Activated T-helper 2 cell treated with anti-CD3 and anti-CD28 coated beads, Interferon-gamma antibody, Interleukin-2, Interleukin-4, amounts not matched to agents 10 μg/mL and 5 μg/mL and 100 μg/mL, durations not matched to agents 14 hours and 24 hours and 36 hours (primary cell): ENCODE measurements at places on chromosomes 3 and 15.
A peak's percentile ranks its signal among the peaks of the same experiment; 100 is the strongest.

- no peak for DNase-seq
These were observed 59.8 kb upstream of the ACKR4 start for GRCh38 chr3:132537297-132537696.

GRCh38 chr3:111128884-111129283 lies 57.3 kb downstream of the NECTIN3 start:
- DNase-seq, result no peak

DNA sequence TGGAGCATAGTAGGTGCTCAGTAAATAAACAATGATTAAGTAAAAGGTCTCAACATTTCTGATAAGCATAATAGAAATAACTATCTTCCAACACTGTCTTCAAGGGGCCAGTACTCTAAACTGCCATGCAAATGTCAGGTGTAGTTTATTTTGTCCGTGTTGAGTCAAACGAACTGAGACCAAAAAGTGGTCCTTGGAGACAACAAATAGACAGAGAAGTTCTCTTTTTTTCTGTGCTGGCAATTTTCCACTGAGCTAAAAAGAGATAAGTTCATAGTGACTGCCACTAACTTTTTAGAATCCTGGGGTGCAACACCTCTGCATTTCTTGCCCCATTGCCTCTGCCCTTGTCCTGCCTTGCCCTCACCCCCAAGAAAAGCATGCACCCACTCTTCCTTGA lies 14.7 kb upstream of the MBNL1 start:
- no peak for DNase-seq

GRCh38 chr15:101382544-101382943 lies 87.5 kb upstream of the SNRPA1 start:
- DNase-seq, result no peak

GRCh38 chr15:69156736-69157381 lies 3.6 kb upstream of the GLCE start:
- no peak for DNase-seq

- no peak for DNase-seq
These were observed 54.7 kb upstream of the SLCO2A1 start for GRCh38 chr3:134084242-134084950.

- no peak for DNase-seq
These were observed 450.3 kb downstream of the IL5RA start for GRCh38 chr3:2659896-2660295.

- no peak for DNase-seq
These were observed 164.7 kb upstream of the IGF1R start for GRCh38 chr15:98483575-98484130.

GRCh38 chr3:119741657-119742590 lies 39.1 kb downstream of the CFAP91 start:
- no peak for DNase-seq

GRCh38 chr3:104069114-104069513 lies 1297.6 kb upstream of the ALCAM start:
- DNase-seq, result no peak

DNA sequence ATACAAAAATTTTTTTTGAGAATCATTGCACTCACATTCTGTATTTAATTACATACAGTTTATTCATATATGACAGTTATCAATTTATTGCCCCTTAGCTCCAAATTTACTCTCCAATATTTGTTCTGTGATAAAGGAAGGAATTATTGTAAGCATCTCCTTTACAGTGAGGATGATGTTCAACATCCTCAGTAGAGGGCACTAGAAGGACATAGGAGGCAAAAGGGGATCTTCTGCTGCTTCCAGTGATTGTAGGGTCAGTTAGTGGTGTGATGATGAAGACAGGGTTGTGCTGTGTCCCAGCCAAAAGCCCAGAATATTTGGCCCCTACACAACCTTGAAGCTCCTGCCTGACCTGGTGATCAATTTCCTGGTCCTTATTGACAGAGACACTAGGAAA lies 89.9 kb upstream of the DCBLD2 start:
- DNase-seq, result no peak

- no peak for DNase-seq
These were observed 101.0 kb downstream of the MYLK start for GRCh38 chr3:123783050-123783689.

DNA sequence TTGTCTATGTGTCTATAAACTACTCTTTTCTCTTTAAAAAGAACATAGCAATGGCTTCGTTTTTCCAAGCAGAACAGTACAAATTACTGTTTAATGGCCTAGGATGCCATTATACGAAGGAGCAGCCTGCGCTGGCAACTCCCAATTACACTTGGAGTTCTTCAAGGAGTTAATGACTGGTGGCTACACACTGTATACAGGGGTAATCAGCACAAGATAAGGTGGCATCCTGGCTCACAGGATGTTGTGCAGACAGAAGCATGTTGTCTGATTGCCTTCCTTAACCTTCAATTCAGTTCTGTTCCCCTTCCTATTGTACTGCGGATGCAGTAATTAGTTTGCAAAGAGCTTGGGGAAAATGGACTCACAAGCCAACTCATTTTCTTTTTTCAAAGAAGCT lies 250.7 kb upstream of the ROBO2 start:
- DNase-seq, result no peak

GRCh38 chr3:187957582-187957981 lies 196.4 kb upstream of the LPP start:
- no peak for DNase-seq

- DNase-seq, result no peak
These were observed 40.1 kb upstream of the SEMA4B start for GRCh38 chr15:90160781-90161727.

GRCh38 chr15:59170295-59171066 lies 36.2 kb upstream of the LDHAL6B start:
- DNase-seq, result no peak

DNA sequence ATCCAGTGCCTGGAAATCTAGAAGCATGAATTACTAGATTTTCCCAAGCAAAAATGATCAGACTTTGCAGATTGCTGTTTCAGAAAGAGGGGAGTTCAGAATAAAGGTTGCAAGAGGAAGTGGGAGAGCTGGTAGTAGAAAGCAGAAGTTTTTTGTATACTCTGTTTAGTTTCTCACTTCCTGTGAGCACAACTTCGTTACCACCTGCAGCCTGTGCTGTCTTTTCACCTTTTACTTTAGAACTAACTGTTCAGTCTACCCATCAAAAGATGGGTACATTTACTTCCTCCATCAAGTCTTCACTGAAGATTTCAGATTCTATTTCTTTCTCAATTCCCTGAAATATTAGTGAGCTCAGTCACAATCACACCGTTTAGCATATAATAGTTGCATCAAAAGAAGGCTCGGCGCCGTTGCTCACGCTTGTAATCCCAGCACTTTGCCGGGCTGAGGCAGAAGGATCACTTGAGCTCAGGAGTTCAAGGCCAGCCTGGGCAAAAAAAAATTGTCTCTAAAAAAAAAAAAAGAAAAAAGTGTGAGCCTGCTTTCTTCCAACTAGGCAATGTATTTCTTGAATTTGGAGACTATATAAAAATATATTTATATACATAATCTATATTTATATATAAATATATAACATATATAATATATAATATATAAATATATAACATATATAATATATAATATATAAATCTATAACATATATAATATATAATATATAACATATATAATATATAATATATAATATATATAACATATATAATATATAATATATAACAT lies 1.8 kb upstream of the CEP97 start:
- DNase-seq, result no peak

- no peak for DNase-seq
These were observed 27.1 kb downstream of the IL20RB start for GRCh38 chr3:136984837-136985236.

- DNase-seq, result no peak
These were observed 375 bp downstream of the HEG1 start for GRCh38 chr3:125055331-125055912.

GRCh38 chr3:67515778-67516177 lies 138.6 kb downstream of the SUCLG2 start:
- no peak for DNase-seq

DNA sequence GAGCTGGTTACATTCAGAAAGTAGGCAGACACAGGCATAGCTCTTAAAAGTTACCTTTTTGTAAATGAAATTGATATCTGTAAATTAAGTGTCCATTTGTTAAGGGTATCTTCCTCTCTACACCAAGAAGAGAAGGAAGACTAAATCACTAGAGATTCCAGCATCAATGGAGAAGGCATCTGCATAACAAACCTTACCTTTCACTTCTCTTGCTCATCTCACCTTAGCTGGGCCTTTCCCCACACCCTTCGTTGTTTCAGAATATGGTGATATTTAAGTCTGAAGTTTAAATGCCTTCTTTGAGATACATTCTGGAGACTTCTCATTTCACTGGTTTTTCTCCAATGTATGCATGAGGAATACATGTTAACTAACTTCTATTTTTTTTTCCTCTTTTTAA lies 54.5 kb upstream of the TGFBR2 start:
- DNase-seq, result no peak

DNA sequence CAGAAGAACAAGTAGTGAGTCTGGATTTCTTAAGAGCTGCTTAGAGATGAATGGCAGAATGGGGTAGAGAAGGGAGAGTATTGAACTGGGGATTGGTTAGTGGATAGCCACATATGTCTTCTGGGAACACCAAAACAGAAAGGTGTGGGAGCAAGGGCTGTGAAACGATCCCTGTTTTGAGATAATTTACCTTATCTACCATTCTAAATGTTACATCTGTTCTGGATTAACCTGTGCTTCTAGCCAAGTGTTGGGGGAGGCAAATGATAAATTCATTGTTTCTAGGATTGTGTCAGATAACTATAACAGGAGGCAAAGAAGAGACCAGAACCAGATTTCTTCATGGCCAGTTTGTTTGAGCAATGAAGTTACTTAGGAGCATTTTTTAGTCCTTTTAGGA lies 8.4 kb downstream of the NR1D2 start:
- DNase-seq, result no peak

DNA sequence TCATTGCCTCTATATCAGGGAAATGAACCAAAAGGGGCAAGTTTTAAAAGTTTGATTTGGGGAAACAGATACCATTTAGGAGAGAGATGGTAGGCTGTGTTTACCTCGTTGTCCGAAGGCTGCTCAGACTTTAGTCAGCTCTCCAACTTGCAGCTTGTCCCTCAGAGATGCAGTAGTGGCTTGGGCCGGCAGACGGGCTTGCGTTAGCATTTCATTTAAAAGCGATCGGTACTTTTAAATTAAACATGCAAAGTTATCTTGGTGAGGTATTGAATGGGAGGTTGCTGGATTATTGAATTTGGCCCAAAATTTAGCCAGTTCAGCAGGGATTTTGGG lies 26.2 kb downstream of the EEFSEC start:
- no peak for DNase-seq

GRCh38 chr3:150330872-150331271 lies 77.2 kb upstream of the TSC22D2 start:
- DNase-seq, result no peak

GRCh38 chr15:51401872-51402517 lies 60.5 kb downstream of the GLDN start:
- DNase-seq, result no peak

DNA sequence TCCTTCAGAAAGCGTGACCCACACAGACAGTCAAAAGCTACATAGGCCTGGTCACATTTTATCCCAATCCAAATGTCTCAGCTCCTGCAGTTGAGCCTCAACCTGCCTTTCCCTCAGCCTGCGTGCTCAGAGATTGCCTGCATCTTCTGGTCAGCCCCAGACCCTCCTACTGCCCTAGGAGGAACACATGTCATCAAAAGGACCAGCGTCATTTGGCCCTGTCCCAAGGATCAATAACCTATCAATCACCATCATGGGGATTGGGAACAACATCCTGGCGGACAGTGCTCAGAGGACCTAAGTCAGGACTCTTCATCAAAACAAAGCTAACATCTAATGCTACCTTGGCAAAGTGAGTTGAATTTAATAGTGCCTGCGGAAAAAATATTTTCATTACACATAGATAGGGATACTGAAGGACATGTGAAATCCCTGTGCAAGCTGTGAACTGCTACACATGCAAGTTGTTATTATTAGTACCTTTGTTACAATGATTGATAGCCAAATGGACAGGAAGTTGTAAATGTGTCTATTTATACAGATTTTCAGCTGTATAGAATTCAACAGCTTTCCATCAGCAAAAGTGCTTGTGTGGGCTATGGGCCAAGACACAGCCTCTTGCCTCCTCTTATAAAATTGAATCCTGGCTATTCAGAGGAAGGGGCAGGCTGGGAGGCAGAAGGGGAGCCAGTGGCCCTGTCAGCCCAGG lies 47.7 kb downstream of the UMPS start:
- no peak for DNase-seq

GRCh38 chr3:165254812-165255211 lies 58.6 kb upstream of the SLITRK3 start:
- DNase-seq, result no peak

DNA sequence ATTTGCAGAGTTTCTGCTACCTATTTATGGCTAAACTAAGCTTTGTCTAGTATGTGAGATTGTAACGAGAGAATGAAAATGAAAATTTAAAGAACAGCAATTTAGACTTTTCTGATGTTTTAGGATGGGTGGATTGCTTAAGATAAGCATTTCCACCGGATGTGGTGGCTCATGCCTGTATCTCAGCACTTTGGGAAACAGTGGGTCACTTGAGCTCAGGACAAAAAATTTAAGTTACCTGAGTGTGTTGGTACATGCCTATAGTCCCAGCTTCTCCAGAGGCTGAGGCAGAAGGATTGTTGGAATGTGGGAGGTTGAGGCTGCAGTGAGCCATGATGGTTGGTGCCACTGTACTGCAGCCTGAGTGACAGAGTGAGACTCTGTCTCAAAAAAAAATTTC lies 3.3 kb downstream of the PPP4R2 start:
- peak; percentile 17 for DNase-seq

- no peak for DNase-seq
These were observed 27.2 kb downstream of the BCL2A1 start for GRCh38 chr15:79943820-79944219.

- DNase-seq, result no peak
These were observed 4.9 kb upstream of the CHRNA3 start for GRCh38 chr15:78625606-78626280.

DNA sequence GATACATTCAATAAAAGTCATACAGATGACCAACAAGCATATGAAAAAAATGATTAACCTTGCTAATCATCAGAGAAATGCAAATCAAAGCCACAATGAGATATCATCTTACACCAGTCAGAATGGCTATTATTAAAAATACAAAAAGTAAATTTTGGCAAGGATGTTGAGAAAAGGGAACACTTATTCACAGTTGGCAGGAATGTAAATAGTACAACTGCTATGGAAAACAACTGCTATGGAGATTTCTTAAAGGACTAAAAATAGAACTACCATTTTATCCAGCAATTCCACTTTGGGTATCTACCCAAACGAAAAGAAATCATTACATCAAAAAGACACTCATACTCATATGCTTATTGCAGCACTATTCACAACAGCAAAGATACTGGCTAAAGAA lies 1121.8 kb downstream of the TBL1XR1 start:
- DNase-seq, result no peak

DNA sequence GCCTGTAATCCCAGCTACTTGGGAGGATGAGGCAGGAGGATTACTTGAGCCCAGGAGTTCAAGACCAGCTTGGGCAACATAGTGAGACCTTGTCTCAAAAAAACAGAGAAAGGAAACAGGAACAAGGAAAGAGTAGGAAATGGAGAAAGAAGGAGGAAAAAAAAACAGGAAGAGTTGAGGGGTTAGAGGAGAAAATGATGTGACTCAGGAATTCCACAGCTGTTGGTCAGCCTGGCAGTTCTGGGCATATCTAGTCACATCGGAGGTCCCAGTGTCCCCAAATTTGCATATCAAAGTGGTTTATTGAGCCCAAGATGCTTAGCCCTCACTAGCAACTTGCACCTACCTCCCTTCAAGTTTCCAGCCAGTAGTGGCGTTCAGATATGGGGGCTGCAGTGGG lies 18.8 kb upstream of the JMJD7 start:
- no peak for DNase-seq
